ENCODE measurements at places on chromosomes 13 and 19.

- DNase-seq = no peak
Measured at GRCh38 chr13:66415444-66415843, 814.7 kb downstream of the PCDH9 start.

DNA sequence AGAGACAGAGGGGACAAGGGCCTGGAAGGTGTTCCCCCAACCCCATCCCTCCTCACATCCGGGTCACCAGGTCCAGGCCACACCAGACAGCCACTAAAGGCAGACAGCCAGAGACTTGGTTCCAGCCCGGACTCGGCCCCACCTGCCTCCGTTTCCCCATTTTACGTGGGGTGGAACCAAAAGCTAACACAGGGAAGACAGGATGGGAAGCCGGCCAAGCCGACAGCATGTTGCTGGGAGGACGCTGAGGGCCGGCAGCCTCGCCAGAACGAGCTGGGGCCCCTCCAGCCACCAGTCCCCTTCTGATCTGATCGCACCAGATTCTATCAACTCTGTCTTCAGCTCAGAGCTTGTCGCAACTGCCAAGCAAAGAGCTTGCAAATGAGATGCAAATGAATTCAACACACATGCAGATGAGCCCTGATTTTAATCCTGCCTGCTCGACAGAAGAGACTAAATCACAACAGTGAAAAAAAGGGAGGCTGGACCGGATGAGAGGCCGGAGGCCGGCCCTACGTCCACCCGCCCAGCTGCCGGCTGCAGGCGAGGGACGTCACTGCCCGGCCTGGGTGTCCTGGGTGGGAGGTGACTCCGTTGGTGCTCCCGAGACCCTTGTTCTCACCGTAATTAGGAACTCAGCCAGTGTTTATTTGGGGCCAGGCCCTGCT is 17.5 kb upstream of the SHC2 start:
- no peak for DNase-seq

- DNase-seq = no peak
Measured at GRCh38 chr13:109859216-109859835, 72.9 kb upstream of the IRS2 start.

GRCh38 chr13:113417008-113417751 is 36.1 kb downstream of the ADPRHL1 start:
- no peak for DNase-seq

DNA sequence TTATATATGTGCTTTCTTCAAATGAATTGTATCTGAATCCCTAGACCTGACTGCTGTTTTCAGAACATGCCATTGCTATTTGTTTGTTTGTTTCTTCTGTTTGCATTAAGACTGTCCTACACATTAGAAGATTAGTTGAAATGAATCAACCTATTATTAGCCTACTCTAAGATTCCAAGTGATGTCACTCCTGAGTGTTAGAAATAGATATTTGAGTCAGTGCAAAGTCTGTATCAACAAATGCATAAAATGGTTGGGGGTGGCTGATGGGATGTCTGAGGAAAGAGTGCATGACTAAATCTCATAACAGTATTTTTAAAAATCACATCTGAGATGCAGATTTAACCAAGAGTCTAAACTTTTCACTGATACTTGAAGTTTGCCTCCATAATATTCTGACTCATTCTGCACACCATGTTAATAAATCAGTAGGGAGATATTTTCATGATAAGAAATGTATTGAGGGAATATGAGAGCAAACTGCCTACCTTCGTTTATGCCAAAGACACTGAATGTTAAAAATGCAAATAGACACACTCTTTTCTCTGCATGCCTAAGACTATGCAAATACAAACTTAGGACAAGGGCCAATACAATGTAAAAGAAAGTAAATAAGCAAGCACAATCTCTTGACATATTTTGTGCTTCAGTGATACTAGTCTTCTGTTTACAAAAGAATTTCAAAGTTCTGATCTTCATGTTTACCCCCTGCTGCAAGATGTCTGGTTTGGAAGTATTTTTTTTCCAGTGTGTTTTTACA is 253.3 kb downstream of the LIG4 start:
- DNase-seq = no peak

DNA sequence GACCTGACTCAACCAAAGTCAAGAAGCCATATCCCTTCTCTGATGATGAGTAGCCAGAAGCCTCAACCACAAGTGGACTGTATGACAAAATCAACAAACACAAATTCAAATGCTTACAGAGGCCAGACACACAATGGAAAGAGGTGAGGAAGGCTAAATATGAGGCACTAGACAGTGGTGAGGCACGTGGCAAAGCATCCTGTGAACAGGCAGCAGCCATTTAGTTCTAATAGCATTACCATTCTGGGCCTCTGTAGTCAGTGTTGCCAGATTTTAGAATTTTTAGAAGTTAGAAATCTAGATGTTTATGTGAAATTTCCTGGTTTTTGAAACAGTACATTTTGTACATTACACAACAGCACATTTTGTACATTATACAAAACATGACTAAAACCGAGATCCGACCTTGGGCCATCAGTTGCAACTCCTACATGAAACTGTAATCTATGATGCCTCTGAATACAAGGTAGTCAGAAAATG is 403.3 kb downstream of the COG6 start:
- no peak for DNase-seq

- DNase-seq = no peak
Measured at GRCh38 chr19:38170334-38170733, 53.7 kb downstream of the DPF1 start.

- DNase-seq = no peak
Measured at GRCh38 chr13:75226733-75227435, 255.1 kb downstream of the TBC1D4 start.

DNA sequence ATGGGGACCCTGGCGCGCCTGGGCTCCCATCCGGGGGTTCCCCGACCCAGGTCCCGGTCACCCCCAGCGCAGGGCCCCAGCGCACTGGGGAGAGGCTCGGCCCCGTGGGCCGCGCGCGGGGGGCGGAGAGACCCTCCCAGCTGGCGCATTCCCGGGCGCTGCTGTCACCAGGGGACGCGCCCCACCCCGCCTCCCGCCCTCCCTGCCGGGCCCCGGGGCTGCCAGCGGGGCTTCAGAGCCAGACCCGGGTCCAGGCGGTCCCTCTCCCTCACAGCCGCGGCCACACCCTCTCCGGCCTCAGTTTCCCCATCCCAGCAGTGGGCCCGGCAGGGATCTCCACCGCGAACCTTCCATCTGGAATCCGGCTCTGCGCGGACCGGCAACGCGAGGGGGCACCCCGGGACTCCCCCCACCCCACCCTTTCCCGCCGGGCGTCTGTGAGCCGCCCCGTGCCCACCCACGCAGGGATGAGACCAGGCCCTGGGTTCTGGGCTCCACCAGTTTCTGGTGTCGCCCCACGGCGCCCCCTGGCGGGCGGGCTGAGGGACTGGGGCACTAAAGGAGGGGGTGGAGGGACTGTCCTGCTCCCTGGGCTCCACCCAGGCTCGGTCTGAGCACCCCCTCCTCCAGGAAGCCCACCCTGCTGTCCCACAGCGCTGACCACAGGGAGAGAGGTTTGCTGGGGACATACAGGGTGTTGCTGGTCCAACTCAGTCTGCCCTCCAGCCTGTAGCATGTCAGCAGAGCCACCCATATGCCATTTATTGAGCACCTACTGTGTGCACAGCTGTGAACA is 878 bp upstream of the ADAMTSL5 start:
- DNase-seq = peak; percentile 82

Data from natural killer cell (primary cell).